ENCODE measurements at places on chromosomes 4 and X.

DNA sequence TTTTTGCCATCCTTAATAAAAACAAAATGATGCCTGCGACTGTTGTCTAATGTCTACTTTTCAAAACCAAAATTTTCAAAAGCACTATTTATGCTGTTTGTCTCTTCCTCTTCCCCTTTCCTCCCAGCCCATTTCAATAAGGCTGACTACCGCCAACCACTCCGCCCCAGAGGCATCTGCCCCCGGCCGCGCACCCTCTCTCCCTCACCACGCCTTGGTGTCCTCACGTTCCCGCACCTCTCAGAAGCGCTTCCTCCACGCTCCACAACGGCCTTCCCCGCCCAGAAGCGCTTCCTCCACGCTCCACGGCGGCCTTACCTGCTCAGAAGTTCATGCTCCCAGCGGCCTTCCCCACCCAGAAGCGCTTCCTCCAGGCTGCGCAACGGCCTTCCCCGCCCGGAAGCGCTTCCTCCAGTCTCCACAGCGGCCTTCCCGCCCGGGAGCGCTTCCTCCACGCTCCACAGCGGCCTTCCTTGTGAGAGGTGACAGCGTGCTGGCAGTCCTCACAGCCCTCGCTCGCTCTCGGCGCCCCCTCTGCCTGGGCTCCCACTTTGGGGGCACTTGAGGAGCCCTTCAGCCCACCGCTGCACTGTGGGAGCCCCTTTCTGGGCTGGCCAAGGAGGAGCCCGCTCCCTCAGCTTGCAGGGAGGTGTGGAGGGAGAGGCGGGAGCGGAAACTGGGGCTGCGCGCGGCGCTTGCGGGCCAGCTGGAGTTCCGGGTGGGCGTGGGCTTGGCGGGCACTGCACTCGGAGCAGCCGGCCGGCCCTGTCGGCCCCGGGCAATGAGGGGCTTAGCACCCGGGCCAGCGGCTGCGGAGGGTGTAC, 490.4 kb upstream of the ZFP42 start:
- no peak for DNase-seq

DNA sequence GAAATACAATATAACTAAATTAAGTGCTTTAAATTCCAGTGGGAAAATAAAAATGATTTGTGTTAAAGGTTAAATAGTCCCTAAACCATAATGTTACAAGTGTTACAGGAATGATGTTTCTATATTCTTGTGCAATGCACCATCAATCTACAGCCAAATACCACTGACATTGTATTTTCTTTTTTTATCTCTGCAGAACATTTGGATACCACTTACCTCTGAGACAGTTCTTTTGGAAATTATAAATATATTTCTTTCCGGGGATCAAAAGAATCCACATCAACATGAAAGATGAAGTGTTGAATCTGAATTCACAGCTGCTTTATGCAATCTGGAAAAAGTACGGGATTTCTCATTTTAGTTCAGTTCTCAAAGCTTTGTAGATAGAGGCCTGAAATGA, 518.3 kb upstream of the AGA start:
- DNase-seq, result no peak

DNA sequence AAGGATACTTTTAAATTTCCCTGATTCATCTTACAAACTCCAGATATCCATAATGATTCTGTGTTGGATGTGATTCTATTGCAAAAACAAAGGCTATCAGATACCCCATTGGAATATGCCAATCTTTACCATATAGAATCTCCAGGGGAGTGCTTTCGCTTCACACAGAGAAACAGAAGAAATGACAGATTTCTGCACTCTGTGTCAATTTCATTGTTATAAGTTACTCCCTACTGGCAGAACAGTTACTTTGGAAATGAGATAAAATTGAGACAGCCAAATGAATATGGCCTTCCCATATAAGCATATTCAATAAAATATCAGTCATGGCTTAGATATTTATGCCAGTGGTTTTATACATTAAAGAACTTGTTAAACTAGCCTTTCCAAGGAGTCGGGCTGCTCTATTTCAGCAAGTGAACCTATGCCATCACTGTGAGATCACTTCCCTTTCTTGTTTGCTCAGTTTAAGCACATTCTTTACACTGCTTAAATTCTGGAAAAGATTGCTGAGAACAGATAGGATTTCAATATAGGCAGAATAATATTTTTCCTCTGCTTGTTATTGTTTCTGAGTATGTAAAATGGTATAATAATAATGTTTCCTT, 127.5 kb upstream of the ANXA10 start:
- no peak for DNase-seq

DNA sequence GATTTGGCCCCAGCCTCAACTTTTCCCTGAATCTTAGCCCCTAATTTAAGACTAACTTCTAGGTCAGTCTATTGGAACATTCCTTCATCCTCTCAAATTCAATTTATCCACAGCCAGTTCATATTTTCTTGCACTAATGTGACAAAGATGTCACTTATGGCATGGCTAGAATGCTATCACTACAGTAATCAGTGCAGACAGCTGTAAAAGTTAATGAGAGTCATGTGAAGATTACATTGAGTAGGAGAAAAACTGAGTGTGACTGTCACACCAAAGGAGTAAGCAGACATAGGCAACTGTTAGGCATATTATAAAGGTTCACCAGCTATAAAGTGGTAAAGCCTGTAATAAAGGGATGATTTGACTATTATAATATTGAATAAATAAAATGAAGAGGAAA, 42.6 kb downstream of the GABRG1 start:
- no peak for DNase-seq
